ENCODE measurements at places on chromosomes 2 and 18.

GRCh38 chr2:226845386-226846116, 9.7 kb downstream of the RHBDD1 start:
- DNase-seq, result no peak

GRCh38 chr18:60910534-60910933, 422.7 kb upstream of the CDH20 start:
- no peak for DNase-seq

DNA sequence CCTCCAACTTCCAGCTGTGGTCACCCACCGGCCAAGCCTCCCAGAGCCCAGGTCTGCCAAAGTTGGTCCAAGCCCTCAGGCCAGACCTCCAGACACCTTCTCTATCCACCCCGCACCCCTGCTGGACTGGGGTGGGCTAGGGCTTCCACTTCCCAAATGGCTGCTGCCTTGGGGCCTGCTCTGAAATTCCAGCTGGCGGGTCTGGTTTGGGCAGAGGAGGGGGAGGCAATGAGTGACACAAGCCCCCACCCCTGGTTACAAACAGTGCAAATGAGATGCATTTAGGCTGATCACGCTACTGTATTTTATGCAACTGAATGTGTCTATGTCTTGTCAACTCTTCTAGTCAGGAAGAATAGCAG, 14.6 kb downstream of the POU3F3 start:
- no peak for DNase-seq

DNA sequence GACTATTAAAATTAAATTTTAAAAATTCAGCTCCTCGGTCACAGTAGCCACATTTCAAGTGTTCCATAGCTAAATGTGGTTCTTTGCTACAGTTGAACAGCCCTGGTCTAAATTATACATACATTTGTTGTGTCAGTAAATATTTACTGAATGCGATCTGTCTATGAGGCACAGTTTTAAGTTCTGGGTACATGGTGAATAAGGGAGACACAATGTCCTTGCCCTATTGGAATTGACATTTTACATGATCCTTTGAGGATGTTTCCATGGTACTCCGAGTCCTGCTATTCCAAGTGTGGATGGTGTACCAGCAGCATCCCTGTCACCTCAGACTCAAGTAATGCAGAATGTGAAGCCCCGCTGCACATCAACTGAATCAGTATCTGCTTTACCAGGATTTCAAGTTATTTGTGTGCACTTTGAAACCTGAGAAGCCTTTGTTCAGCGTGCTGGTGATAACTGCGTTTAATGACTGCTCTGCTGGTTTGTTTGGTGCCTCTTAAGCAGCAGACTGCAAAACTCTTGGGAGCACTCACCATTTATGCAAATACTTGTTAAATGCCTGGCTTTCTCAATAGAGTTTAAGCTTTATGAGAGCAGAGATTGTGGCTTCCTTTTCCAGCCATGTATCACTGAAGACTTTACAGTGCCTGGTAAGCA, 1.5 kb downstream of the GALNT1 start:
- no peak for DNase-seq

DNA sequence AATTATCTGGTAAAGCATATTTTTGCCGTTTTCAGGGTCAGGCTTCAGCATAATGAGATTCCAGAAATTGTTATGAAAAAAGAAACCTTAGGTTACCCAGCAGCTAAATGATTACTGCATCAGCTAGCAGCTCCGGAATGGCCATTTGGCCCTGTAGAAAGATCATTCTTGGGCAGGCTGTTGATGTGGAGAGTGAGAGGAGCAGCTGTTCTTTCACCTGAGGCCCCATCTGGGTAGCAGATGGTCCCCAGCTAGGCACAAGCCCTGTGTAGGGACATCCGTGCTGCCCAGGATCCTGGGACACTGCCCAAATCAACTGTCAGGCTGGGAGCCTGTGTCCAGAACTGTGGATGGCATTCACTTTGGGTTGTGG, 61.8 kb downstream of the NEDD4L start:
- no peak for DNase-seq

- DNase-seq, result no peak
Measured at GRCh38 chr2:165469417-165469816, at the start of gene CSRNP3. Gene CSRNP3, plus strand, starts transcription at chr2:165469698. Its CDS starts 125,368 bp downstream, at chr2:165595066.

DNA sequence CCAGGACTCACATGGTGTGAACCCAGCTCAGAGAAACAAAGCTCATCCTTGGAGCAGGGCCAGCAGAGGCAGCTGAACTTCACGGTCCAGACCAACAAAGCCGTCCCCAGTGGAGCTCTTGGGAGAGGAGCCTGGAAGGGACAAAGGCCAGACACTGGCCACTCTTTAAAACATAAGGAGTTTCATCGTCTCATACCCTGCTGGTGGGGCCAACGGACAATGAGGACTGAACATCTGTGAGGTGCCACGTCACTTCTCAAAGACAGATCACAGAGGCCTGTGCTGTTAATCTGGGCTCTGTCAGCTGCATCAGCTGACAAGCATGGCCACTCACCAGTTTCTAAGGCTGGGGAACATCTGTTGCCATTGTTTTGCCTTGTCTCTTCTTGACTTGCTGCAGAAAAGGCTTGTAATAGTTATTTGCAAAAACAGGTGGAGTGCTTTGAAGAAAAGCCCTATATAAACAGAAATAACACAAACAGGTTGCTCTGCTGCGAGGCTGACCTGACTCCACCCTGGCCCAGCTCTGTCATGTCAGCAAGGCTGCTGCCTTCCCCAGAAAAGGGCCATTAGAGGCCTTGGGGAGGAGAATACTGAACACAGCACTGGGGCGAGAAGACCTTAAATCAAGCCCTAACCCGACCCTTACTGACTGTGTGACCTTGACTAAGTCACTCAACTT, 68.1 kb upstream of the DAPL1 start:
- DNase-seq, result no peak

DNA sequence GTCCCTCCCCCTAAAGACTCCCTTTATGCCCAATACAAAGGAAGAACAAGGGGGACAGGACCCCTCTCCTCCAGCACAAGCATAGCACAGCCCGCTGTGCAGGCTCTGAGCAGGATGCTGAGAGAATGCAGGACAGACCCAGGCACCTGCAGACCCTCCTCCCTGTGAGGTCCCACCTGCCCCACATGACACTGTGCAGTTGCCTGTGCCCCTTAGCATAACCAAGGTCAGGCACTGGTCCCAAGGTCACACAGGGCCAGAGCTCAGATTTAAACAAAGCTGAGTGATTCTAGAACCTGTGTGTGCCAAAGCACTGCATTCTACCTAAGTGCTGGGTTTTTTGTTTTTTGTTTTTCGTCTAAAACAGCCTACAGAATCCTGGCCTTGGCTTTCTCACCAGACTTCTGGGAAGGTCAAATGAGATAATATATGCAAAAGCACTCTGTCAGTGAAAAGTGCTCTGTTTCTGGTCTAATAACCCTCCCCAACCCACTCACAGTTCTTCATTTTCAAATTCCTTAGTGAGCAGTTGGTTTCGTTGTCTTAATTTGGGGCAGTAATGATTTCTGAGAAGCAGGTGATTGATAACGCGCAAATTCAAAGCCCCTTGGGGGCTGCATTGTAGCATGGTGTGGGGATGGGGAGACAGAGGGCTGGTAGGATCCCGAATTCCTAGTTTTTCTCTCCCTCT, 125.7 kb downstream of the KCTD1 start:
- no peak for DNase-seq

DNA sequence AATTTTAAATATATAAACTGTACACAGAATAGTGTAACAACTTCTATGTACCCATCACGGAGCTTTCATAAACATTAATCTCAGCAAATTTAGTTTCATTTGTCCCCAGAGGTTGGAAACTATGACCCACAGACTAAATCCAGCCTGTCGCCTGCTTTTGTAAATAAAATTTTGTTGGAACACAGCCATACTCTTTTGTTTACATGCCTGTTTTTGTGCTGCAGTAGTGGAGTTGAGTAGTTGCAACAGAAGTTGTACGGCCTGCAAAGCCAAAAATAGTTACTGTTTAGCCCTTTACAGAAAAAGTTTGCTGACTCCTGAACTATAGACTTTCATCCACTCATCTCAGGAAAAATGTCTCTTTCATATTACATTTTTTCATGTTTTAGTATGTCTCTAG, 39.8 kb downstream of the RBM45 start:
- DNase-seq, result no peak

- no peak for DNase-seq
Measured at GRCh38 chr2:126822115-126822514, 76.6 kb upstream of the TEX51 start.

- DNase-seq, result no peak
Measured at GRCh38 chr2:226905718-226906117, 69.9 kb downstream of the RHBDD1 start.

DNA sequence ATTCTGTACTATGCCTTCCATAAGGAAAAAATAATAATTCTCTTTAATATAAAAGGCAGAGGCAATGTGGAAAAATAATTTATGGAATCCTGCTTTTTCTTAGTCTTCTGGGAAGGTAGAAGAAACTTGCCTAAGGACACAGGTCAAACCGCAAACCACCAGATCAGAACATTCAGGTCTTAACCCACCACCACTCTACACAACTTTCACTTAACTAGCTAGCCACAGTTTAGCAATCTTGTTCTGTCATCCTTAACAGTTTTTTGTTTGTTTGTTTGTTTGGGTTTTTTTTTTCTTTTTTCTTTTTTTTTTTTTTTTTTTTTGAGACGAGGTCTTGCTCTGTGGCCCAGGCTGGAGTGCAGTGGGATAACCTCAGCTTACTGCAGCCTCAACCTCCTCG, 70.6 kb downstream of the ACVR1 start:
- no peak for DNase-seq

GRCh38 chr2:20015482-20016083, 3.1 kb upstream of the MATN3 start:
- DNase-seq, result no peak

GRCh38 chr18:37297106-37297505, 268.5 kb downstream of the CELF4 start:
- DNase-seq, result no peak

- no peak for DNase-seq
Measured at GRCh38 chr2:114108824-114109416, 219.0 kb downstream of the ACTR3 start.

GRCh38 chr2:18243816-18244215, 316.6 kb downstream of the RDH14 start:
- DNase-seq, result no peak

DNA sequence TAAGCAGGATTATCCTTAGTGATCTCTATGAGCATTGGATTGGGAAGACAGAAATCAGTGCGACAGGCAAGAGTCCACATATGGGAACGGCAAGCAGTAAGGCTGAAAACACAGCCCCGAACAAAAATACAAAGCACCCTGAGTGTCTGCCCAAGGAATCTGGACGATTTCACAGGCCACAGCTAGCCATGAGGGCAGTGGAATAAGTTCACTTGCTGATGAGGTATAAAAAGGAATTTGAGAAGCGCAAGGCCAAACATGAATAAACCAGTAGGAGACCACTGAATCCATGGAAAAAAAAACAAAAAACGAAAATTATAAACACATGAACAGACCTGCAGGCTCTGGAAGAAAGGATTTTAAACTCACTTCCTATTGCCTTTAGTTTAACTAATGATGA, 24.3 kb downstream of the WDSUB1 start:
- DNase-seq, result no peak

- no peak for DNase-seq
Measured at GRCh38 chr2:216485745-216486144, 12.9 kb upstream of the RPL37A start.

DNA sequence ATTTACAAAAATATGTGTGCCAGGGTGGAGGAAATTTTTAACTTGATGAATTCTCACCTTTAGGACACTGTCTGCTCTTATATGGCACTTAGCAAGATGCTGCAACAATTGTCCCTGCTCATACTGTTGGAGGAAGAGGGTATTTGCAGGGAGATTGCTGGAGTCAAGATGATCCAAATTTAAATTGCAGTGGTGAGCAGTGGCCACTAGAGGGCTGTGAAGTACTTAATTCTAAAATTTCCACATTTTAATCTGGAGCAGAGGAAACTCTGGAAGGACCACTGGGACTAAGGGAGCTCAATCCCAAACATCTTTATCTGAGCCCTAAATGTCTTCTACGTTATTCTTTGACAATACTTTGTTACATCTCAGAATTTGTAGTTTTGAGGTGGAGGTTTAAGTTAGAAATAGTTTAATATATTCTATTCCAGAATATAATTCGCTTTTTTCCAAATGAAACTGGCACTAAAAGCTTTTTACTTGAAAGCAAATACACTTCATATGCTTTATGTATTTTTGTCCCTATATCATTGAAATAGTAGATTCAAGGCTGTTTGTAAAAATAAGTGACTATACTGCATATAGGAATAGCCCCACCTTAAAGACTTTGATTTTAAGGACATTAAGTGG, 33.0 kb upstream of the PTH2R start:
- DNase-seq, result no peak

DNA sequence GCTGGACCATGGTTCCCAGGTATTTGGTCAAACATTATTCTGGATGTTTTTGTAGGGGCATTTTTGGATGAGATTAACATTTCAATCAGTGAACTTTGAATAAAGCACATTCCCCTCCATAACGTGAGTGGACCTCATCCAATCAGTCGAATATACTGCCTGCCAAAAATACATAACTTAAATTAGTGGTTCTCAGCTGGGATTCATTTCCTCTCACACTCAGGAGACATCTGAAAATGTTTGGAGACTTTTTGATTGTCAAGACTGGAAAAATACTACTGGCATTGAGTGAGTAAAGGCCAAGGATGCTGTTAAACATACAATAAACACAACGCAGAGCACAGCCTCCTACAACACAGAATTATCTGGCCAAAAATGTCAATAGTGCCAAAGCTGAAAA, 198.2 kb downstream of the MYO1B start:
- DNase-seq, result no peak

- no peak for DNase-seq
Measured at GRCh38 chr2:39385172-39385571, 51.9 kb downstream of the MAP4K3 start.

DNA sequence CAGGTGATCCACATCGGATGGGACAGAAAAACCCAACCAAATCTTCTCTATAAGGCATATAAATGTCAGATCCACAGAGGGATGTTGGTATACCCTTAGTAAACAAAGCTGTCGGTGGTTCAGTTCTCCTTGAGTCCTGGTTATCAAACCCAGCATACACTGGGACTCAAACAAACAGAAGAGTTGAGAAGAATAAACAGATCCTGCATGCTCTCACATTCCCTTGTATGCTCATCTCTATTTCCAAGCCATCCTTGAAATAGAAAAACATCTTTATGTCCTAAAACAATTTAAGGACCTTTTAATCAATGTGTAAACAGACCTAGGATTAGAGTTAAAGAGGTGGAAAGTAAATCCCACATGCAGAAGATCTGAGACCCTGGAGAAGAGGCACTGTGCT, 19.8 kb upstream of the HK2 start:
- DNase-seq, result no peak

DNA sequence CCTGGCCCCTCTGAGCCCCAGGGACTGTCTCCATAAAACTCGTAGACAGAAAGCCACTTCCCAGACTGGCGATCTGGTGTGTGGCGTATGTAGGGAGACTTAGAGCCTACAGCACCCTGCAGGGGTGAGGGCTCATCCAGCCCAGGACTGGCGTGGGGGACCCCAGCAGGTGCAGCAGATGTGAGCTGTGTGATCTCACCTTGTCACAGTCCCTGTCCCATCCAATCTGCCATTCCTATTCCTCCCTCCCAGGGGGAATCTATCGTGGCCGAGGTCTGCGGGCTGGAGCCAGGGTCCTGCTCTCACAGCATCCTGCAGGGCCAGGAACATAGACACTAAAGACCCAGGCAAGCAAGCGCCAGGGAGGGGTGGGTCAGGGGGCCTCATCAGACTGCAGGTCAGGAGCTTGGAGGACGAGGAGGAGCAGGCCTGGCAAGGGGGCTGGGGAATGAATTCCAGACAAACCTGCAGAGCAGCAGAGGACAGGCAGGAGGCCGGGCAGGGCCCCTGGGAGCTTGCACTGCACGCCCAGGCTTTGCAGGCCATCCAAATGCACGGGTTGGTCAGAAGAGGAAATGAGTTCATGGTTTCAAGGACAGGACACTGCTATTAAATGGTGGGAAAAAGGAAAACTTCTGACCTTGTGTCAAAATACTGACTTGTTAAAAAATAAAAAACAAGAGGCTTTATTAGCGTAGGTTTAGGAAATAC, 32.5 kb downstream of the HS6ST1 start:
- no peak for DNase-seq

All from activated CD4-positive, alpha-beta T cell treated with anti-CD3 and anti-CD28 coated beads, Interleukin-2, amount 50 U/mL, for 24 hours (primary cell).